ENCODE measurements at places on chromosomes 3 and 15. TPM values are rescaled to one million over a fixed set of nuclear protein-coding genes. Genes with fewer than 3 reads are reported as not detected.

GRCh38 chr3:129460155-129460554 is 20.1 kb downstream of the IFT122 start:
- no peak for DNase-seq

- no peak for DNase-seq
Observed at GRCh38 chr15:64775551-64776401, at the start of gene RBPMS2. Gene RBPMS2, minus strand, starts transcription at chr15:64775589. Its CDS starts 270 bp downstream, at chr15:64775319.

GRCh38 chr3:9153904-9154619 is 95.4 kb downstream of the SRGAP3 start:
- no peak for DNase-seq

GRCh38 chr3:133884887-133885711 is 10.6 kb downstream of the RAB6B start:
- no peak for DNase-seq

GRCh38 chr15:38886315-38887163 is 321.9 kb upstream of the RASGRP1 start:
- no peak for DNase-seq

GRCh38 chr3:132006605-132007204 is 28.1 kb downstream of the CPNE4 start:
- DNase-seq = no peak

GRCh38 chr3:141218162-141218835 is 13.3 kb upstream of the PXYLP1 start:
- DNase-seq = no peak

- DNase-seq = no peak
Observed at GRCh38 chr3:132284781-132285619, 32.2 kb upstream of the ACP3 start.

DNA sequence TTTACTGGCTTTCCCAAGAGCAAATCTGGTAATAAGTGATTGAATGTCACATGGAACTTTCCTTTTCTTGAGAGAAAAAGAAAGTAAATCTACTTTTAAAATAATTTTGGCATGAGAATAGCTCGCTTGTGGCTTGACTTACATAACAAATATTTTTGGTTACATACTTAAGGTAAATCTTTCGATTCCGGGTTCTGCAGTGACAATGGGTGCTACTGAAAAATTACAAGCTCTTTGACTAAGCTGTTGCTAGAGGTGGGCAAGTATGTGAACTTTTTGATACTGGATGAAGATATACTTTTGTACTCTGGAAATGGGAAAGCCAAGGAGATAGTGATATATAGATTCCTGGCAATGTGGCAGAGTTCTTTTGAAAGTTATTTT is 51.9 kb upstream of the OTOL1 start:
- DNase-seq = no peak

DNA sequence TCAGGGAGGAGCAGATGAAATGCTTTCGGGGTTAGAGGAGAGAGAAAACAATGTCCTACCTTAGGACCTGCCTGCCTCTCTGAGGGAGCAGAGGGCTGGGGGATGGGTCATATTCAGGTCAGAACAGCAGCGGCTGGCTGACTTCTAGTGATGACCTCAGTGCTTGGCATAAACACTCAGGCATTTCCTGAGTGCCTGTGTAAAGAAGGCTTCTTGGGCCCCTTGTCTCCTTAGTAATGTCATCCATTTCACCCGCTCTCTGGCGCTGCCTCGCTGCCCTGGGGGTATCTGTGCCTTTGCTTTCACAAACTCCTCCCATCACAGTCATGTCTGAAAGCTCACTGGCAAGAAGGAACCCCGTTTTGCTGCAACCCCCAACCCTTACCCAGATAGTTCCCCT is 82.9 kb upstream of the GSK3B start:
- DNase-seq = no peak

- no peak for DNase-seq
Observed at GRCh38 chr3:108713816-108714215, 43.4 kb downstream of the RETNLB start.

- DNase-seq = no peak
Observed at GRCh38 chr15:51386486-51386885, 45.0 kb downstream of the GLDN start.

DNA sequence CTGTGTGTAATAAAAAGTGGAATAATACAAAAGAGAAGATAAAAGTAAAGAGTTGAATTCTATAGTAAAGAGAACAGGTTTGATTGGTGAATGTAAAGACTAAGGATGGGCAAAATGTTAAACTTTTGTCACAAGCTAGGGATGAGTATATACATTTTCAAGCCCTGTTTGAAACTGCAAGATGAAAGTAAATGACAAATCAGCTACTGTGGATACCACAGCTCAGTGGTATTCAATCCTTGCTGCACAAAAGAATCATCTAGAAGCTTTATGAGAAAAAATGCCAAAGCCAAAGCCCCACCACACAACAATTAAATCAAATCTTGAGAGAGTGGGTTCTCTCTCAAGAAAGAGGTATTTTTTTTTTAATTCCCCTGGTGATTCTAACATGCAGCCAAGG is 67.7 kb downstream of the VPS13C start:
- DNase-seq = no peak

DNA sequence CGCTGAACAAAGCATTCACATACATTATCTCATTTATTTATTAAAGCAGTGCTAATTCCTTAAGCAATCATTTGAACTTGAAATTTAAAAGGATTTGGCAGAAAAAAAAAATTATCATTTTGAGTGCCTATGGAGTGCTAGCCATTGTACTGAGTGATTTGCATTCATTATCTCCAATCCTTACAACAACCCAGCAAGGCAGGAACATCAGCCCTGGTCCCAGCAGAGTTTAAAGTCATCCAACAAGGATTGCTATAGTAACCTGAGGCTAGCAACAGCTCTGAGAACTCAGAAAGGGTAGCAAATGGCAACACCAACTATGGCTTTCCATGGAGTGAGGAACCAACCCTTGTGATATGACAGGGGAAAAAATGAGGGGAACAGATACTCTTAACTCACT is 237.6 kb upstream of the SETMAR start:
- no peak for DNase-seq

DNA sequence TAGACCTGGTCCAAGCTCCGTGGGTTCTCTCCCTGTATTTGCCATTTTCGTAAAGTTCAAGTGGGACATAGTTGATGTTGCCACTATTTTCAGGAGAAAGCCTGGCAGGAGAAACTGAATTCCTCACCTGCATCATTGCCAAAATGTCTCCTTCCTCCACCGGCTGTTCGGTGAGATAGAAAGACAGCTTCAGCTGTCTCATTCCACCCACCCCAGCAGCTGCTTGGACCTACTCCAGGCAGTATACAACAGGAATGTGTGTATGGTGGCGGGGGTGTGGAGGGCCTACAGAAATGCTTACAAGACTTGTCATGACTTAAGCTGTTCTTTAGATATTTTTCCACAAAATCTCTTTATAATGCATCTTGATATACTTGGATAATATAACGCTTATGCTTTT is 132.7 kb upstream of the RAP2B start:
- no peak for DNase-seq

GRCh38 chr3:147652651-147653366 is 243.6 kb downstream of the ZIC1 start:
- DNase-seq = no peak

DNA sequence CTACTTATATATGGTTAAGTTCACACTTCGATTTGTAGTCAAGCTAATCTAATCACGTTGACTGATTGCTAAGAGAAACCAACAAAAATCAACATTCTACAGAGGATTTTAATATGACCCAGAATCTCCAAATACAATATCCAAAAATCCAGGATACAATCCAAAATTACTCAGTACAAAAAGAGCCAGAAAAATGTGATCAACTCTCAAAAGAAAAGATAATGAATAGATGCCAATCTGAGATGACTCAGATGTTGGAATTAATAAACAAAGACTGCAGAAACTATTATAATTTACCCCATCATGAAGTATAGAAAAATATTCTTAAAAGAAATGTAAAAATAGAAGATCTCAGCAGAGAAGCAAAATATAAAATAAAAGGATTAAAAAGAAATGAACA is 22.3 kb downstream of the HACL1 start:
- DNase-seq = no peak

DNA sequence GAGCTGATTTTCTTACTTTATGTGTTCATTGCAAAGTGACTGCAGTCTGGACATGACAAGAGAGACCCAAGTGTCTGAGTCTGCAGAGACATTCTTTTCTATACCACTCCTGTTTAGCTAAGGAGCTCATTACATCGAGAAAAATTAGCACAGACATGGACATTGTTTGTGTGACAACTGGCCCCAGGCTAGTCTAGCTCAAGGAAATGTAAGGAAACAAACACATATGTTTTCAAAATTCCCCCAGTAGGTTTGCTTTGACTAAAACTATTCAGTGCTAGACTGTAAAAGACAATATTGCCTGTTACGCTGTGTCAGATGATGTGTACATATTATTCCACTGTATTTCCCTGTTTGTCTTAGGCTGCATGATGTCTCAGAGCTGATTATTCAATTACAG is 40.9 kb downstream of the TPRG1 start:
- DNase-seq = no peak

- DNase-seq = no peak
Observed at GRCh38 chr3:130849091-130849552, 44.8 kb upstream of the ATP2C1 start.

- DNase-seq = no peak
Observed at GRCh38 chr3:112319516-112320276, 13.3 kb upstream of the CD200 start.

- no peak for DNase-seq
Observed at GRCh38 chr3:117398141-117398899, 688.7 kb downstream of the TUSC7 start.

- no peak for DNase-seq
Observed at GRCh38 chr3:129230311-129231019, 18.9 kb upstream of the COPG1 start.

DNA sequence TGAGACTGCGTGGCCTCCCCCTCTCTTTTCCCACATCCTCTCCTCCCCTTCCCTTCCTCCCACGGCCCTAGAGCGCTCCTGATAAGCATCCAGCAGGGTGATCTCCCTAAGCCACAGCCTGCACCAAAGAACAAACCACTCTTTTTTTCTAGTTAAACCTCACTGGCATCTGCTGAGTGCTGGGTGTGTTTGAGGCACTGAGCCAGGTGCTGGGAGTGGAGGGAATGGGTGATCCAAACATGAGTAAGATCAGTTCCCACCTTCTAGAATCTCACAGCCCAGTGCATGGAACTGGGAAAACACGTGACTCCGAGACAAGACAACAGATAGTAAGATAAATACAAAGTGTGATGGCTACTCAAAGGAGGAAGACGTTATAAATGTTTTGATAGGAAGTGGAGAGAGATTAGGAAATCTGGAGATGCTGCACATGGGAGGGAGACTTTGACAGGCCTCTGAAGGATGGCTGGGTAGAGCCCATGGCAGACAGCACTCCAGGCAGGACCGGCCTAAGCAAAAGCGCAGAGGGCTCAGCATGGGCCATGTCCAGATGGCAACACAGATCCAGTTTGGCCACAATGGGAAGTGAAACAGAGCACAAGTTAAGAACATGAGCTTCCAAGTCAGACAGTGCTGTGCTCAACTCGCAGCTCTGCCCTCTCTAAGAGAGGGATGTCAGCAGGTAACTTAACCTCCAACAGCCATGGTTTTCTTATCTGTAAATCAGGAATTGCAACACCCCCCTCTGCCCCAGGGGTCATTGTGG is 55.6 kb downstream of the CCR3 start:
- no peak for DNase-seq

GRCh38 chr15:89442671-89443307 is 53.6 kb downstream of the RHCG start:
- DNase-seq = no peak

DNA sequence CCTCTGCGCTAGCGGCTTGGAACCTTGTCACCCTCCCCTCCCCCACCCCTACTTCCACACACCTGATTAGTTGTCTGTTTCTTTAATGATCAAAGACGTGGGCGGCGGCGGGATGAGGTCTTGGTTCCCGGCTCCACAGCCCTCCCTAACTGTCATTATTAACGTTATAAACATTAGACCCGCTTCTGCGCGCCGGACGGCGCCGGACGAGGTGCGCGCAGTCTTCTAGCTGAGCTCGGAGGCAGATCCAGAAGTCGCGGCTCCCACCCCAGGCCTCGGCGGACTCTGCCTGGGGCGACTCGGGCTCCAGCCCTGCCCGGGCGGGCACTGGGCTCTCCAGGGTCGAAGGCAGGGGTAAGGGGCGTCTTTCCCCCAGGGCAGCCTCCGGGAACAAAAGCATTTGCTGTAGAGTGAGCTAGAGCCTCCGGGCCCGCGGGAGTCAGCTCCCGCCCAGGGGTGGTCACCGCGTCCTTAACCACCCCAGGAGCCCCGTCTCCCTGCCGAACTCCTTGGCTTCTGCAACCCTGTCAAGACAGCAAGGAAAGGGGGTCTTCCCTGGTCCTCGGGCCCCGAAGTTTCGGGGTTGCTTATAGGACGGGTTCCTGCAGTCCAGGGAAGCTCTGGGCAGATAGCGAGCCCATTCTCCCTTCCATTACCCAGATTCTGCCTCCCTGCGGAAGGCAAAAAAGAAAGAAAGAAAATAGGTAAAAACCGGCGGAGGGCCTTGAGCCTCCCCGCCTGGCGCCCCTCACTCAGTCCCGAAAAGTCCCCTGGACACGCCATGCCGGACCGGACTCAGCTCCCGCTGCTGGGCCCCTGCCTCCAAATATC is 2.2 kb upstream of the ISLR2 start:
- DNase-seq = no peak

GRCh38 chr3:193388361-193388760 is 9.8 kb upstream of the ATP13A5 start:
- DNase-seq = no peak

- DNase-seq = no peak
Observed at GRCh38 chr3:28982906-28983305, 298.0 kb upstream of the RBMS3 start.

AHSG gene
- 1.2 TPM for total RNA-seq

PTH1R gene
- total RNA-seq = not detected

SERINC4 gene
- 0.13 TPM for total RNA-seq

AKAP13 gene
- 67.0 TPM for total RNA-seq

C3orf20 gene
- 1.6 TPM for total RNA-seq

KCNMB3 gene
- total RNA-seq = 1.7 TPM

LACTB gene
- 16.2 TPM for total RNA-seq

BFSP2 gene
- total RNA-seq = 7.1 TPM

IL17RB gene
- total RNA-seq = 2.2 TPM

ATRIP gene
- total RNA-seq = 13.6 TPM

BBS4 gene
- total RNA-seq = 9.1 TPM

HRH1 gene
- not detected for total RNA-seq

CELSR3 gene
- 1.6 TPM for total RNA-seq

FAM107A gene
- not detected for total RNA-seq

POMGNT2 gene
- total RNA-seq = 0.15 TPM

FRMD5 gene
- 0.64 TPM for total RNA-seq

CLRN1 gene
- not detected for total RNA-seq

SV2B gene
- total RNA-seq = 1.6 TPM

GABRA5 gene
- total RNA-seq = not detected

Data from GM12878 (cell line).